Mammary epithelial cell (primary cell): ENCODE measurements at places on chromosomes 2 and 18. TPM values are rescaled to one million over a fixed set of nuclear protein-coding genes. Genes with fewer than 3 reads are reported as not detected.

Gene PRKAG3
- total RNA-seq: not detected

Gene TTN
- under 0.01 TPM for total RNA-seq

Gene ZNF512
- total RNA-seq: 17.2 TPM

Gene NR4A2
- total RNA-seq: 0.50 TPM

Gene NXPH2
- not detected in 2 replicates for total RNA-seq

Gene CDK5R2
- not detected for total RNA-seq

Gene ITGA4
- total RNA-seq: 59.7 TPM

Gene DRC1
- 0.33 TPM for total RNA-seq

Gene CAPN14
- total RNA-seq: 0.21 and 0.47 TPM in 2 replicates

Gene UGT1A5
- 1.3 TPM for total RNA-seq

Gene FEV
- total RNA-seq: not detected in 2 replicates

Gene GPR148
- not detected in 2 replicates for total RNA-seq

Gene KCTD1
- total RNA-seq: 49.7 and 64.6 TPM in 2 replicates

Gene CCDC68
- 0.35 TPM in 1 of 2 replicates, not detected in the other for total RNA-seq

Gene PECR
- 8.8 TPM for total RNA-seq

Gene CLEC4F
- not detected in 2 replicates for total RNA-seq

Gene OSBPL1A
- 65.2 TPM for total RNA-seq

Gene ERICH2
- total RNA-seq: 1.7 TPM

Gene EML6
- 0.83 TPM for total RNA-seq

Gene PDCD1
- not detected for total RNA-seq

Gene MROH2A
- total RNA-seq: not detected in 2 replicates

Gene CCL20
- 0.88 and 1.2 TPM in 2 replicates for total RNA-seq

Gene FN1
- 20,313 TPM for total RNA-seq

Gene CPS1
- total RNA-seq: 27.8 TPM

Gene LRP2
- not detected in 2 replicates for total RNA-seq

Gene POTEC
- not detected for total RNA-seq

Gene LINC00305
- total RNA-seq: not detected

Gene TTC39C
- 10.7 and 12.0 TPM in 2 replicates for total RNA-seq

Gene DLX2
- under 0.01 TPM for total RNA-seq

Gene LHCGR
- not detected in 2 replicates for total RNA-seq

Gene TEX44
- total RNA-seq: not detected

Gene SPDYA
- total RNA-seq: 1.2 and 2.0 TPM in 2 replicates

Gene C2orf80
- not detected in 2 replicates for total RNA-seq

Gene NT5DC4
- total RNA-seq: 1.4 and 1.8 TPM in 2 replicates

Gene POTEI
- not detected in 2 replicates for total RNA-seq

Gene GKN2
- total RNA-seq: not detected in 2 replicates

Gene TMSB10
- total RNA-seq: 2,535 and 4,185 TPM in 2 replicates

Gene SP140
- total RNA-seq: 1.9 TPM in 1 of 2 replicates, not detected in the other

Gene CFAP221
- not detected for total RNA-seq

Gene COLEC11
- total RNA-seq: not detected

Gene TSPYL6
- not detected in 2 replicates for total RNA-seq

Gene LCT
- total RNA-seq: not detected in 2 replicates

Gene ZEB2
- 0.11 and 0.45 TPM in 2 replicates for total RNA-seq

Gene SERPINB3
- 12.7 TPM for total RNA-seq

Gene B3GNT7
- total RNA-seq: 7.3 TPM

Gene IL37
- total RNA-seq: not detected in 2 replicates

Gene SULT1C2
- total RNA-seq: not detected

Gene MTERF4
- total RNA-seq: 21.7 TPM

Gene DHRS9
- total RNA-seq: not detected

Gene SNX17
- total RNA-seq: 87.5 TPM

Gene MOGAT1
- total RNA-seq: not detected

Gene FBXO48
- total RNA-seq: 1.6 TPM in 2 replicates
